Stimulated activated CD4-positive, alpha-beta T cell treated with anti-CD3 and anti-CD28 coated beads, Interleukin-12 subunit alpha, Interleukin-12 subunit beta, amount 100 ng/mL, for 48 hours (primary cell): ENCODE measurements at places on chromosomes 1 and 21.

GRCh38 chr1:147700042-147701006, 30.0 kb upstream of the ACP6 start:
- DNase-seq = peak; percentile 22

DNA sequence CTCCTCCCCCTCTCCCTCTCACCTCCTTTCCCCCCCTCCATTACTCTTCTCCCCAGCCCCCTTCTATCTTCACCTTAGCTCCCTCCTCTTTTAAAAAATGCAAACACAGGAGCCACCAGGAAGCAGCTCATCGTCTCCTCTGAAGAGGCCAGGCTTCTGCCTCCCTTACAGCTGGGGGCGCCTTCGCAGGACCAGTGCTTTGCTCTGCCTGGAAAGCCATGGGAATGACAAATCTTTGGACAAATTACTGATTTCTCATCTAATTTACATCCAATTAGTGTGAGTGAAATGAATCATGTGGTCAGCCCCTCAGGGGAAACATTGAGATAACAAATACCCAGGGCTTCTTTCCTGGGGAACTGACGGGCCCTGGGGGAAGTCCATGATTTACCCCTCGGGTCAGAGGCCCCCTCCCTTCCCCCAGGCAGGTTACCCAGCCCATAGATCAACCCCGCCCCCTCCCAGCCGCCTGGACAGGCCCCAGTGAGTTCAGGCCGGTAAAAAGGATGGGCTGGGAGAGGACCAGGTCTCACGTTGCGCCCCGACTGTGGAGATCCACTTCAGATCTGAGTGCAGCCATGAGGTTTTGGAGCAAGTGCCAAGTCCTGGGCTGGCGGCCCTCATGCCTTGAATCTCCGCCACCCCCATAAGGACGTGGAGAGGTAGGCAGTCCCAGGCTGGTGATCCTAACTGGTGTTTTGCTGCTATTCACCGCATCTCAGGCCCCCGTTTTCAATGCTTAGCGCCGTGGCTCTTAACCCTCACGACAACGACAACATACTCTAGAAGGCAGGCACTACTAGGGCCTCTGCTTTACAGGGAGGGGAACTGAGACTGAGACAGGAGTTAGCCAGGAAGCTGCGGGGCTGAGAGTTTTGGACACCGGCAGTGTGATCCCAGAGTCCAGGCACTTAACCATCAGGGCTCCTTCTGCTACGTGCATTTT, 300.8 kb downstream of the RRAGC start:
- no peak for DNase-seq

GRCh38 chr1:57188168-57188567, 222.4 kb upstream of the C8B start:
- DNase-seq = no peak

GRCh38 chr1:31669786-31670592, 25.3 kb upstream of the PEF1 start:
- DNase-seq = no peak

DNA sequence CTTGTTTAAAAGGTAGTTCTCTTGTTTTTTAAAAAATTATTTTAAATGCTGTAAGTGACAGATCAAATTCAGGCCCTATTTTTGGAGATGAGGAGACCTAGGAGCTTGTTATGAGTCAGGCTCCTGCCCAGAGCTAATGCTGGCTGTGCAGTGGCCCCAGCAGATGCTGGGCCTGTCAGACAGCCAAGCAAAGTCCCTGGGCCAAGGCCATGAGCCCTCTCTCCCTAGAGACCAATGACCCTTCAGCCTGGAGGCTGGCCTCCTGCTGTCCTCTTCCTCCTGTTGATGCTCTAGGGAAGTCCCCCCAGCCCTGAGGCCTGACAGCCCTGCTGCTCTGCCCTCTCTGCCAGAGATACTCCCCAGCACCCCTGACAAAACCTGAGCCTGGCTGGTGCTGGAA, 128.1 kb upstream of the CTTNBP2NL start:
- no peak for DNase-seq

DNA sequence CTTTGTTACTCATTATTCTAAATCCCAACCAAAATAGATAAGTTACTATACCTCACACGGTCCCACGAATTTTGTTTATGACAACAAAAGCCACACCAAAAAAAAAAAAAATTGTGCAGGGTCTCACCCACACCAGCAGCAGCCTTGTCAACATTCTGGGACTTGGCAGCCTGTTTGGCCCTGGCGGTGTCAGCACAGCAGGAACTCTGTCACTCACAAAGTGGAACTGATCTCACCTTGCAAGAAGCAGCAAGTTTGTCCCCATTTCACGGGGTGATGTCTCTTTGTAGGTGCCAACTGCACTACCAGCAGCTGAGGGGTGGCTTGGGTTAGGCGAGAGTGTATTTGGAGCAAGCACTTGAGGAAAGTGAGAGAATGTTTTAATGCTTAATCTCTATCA, 75.0 kb upstream of the CHRM3 start:
- DNase-seq = no peak

DNA sequence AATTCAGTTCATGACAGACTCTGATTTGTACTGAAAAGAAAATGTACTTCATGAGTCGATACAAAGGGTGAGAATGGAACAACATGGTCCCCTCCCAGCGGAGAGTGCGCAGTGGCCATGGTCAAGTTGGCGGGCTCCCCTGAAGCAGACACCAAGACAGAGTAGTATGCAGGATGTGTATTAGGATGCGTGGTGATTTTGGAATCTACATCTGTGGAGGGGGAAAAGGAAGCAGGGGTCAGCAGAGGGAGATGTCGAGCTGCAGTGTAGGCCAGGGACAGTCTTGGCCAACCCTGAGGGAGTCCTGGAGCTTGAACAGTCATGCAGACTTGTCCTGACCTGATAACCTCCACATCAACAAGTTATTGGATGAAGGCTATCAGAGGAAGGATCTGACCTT, 481.0 kb downstream of the OMA1 start:
- DNase-seq = no peak

DNA sequence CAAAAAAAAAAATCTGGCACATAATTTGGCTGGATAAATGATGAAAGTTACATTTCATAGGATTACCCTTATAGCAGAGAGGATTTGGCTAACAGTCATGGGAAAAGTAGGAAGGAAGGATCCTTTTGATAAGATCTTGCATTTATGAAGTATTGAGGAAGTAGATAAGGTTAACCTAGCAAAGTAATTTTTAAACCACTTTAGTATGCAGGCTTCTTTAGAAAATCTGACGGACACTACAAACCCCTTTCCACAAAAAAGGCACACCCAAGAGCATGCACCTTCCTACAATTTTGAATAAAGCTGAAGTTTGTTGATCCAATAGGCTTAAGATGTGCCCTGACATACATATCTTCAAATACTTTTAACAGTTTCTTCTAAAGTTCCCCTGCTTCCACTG, 275.2 kb downstream of the GRIK1 start:
- no peak for DNase-seq

GRCh38 chr1:203089001-203089650, 3.3 kb upstream of the MYOG start:
- no peak for DNase-seq

- DNase-seq = no peak
These were observed 100.9 kb downstream of the TSEN15 start for GRCh38 chr1:184152434-184152898.

DNA sequence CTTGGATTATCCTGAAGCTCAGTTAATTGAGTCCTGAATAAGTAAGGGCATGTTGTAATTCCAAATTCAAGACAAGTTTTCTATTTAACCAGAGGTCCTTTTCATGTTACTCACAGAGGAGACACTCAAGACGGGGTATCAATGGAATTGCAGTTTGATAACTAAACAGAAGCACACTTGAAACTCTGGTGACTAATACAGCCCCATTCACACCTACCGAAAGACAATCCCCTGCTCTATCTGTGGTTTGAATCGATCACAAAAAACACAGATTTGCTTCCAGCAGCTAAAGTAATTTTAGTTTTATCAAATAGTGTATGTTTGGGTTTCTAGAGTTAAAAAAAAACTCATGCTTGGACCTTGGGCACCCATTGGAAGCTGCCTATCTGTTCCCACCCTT, 60.4 kb downstream of the TEX35 start:
- DNase-seq = no peak

DNA sequence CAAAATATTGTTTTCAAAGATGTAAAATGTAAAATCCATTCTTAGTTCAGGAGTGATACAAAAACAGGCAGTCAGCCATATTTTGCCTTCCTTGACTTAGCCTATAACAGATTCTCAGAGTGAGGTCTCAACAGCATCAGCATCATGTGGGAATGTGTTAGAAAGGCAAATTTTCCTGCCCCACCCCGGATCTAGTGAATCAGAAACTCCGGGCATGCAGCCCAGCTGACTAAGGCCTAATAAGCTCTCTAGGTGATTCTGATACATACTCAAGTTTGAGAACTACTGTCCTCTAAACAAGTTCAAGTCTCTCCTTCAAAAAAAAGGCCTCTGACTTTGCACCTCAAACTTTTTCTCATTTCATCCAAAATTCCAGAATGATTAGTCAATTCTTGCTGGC, 46.9 kb upstream of the PRRC2C start:
- DNase-seq = no peak

DNA sequence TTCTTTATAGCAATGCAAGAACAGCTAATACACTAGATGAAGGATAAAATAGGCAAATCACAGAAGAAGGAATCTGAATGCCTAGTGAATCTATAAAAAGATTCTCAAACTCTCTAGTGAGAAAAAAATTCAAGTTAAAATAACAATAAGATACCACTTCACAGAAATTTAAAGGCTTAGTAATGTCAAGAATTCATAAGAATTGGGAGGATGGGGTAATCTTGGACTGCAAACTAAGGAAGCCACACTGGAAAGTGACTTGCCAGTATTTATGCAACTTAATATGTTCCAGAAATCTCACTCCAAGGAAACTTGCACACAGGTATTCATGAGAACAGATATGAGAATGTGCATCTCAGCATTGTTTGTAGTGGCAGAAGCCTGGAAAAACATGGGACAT, 38.9 kb upstream of the PRRC2C start:
- no peak for DNase-seq

DNA sequence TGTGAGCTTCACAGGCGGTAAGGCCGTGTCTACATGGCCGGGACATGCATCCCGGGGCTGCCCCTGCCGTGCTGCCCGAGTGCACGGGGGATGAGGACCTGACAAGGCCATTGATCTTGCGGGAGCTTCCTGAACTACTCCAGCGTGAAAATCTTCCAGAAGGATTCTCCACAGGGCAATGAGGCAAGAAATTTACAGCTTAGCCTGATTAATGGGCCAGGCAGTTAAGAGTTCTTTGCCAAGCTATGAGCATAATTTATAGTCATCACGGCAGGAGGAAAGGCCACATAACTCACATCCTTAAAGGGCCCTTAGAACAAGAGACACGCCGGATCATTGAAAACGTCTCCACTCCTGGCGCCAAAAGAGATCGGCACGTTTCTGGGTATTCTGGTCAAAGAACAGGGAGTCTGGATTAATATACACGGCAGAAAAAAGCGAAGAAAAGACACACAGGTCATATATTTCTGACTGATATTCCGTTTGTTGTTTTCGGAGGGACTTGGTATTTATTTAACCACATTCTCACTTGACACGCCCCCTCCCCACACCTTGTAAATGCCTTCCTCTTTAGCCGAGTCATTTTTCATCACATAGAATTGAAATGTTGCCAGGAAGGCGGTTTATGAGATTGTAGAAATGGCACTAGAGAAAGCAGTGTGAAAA, 180.5 kb downstream of the DYRK1A start:
- DNase-seq = no peak

DNA sequence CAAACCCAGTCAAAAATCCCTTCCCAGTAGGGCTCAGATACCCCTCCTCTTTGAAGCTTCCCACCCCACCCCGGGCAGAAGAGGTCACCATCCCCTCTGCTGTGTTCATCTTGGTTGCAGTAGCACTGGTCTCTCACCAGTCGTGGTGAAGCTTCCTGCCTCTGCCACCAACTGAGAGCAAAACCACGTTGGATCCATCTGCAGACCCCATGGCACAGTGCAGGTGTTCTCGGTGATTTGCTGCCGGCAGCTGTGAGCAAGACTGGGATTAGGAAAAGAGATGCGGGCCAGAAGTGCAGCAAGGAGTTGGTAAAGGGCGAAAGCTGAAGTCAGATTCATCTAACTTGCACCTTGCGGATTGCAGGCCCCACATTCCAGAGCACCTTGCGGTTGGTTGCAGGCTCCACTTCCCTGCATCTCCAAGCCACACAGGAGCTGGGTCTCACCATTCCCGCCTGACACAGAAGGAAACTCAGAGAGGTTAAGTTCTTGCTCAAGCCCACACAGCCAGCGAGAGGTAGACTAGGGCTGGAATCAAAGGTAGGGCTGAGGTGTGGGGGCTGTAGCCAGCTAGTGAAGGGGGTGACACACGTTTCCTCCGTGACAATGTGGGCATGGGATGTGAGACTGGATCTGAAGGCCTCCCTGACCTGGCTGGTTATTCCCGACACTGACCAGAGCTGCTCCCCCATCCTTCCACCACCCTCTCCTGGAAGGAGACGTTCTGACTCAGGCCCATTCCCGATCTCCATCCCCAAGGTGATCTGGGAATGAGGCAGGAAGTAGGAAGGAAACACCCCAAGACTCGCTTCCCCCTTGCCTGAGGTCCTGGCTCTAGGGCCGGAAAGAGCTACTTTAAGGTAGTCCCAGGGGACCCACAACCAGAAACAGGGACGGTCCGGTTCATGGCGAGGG, 3.3 kb upstream of the FAM110D start:
- no peak for DNase-seq

DNA sequence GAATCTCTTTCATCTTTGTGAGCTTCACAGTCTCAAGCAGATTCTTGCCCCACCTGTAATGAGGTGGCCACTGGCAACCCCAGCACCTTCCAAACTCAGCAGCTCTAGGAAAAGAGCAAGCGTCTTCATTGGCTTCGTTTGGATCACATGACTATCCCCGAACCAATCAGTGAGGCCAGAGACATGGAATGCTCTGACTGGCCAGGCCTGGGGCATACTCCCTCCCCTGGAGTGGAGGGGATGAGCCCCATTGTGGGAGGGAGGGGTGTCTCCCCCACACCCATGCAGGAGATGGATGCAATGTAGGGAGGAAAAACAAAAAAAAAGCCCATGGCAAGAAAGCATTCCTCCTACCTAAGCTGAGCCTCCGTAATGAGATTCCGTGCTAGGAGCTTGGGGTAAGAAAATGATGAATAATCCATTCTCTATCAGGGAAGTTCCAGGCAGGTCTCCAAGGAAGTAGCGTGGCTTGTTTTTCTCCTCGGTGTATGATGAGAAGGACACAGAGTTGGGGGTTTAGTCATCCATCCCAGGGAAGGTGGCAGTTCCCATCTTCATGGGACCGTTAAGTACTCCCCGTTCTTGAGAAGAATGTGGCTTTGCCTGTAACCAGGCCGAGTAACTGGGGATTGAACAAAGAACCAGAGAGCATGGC, 32.7 kb downstream of the FHAD1 start:
- DNase-seq = no peak
